Effector CD8-positive, alpha-beta T cell (primary cell): ENCODE measurements at places on chromosomes 7 and 10.
A peak's percentile ranks its signal among the peaks of the same experiment; 100 is the strongest.

DNA sequence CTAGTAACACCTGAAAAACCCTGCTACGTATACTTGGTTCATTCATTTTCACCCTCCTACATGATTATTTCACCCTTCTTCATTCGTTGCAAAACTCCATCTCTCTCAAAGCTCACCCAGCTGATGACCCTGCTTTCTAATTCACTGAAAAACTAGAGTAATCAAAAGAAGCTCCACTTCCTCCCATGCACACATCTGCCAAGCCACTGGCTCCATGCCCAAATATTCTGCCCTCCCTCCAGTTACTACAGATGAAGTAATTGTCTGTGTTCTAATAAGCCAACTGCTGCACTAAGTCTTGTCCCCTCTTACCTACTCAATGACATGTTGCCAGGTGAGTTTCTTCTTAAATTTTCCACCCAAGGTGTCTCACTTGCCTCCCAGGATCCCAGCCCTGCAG is 96.9 kb upstream of the CCDC71L start:
- DNase-seq = no peak

DNA sequence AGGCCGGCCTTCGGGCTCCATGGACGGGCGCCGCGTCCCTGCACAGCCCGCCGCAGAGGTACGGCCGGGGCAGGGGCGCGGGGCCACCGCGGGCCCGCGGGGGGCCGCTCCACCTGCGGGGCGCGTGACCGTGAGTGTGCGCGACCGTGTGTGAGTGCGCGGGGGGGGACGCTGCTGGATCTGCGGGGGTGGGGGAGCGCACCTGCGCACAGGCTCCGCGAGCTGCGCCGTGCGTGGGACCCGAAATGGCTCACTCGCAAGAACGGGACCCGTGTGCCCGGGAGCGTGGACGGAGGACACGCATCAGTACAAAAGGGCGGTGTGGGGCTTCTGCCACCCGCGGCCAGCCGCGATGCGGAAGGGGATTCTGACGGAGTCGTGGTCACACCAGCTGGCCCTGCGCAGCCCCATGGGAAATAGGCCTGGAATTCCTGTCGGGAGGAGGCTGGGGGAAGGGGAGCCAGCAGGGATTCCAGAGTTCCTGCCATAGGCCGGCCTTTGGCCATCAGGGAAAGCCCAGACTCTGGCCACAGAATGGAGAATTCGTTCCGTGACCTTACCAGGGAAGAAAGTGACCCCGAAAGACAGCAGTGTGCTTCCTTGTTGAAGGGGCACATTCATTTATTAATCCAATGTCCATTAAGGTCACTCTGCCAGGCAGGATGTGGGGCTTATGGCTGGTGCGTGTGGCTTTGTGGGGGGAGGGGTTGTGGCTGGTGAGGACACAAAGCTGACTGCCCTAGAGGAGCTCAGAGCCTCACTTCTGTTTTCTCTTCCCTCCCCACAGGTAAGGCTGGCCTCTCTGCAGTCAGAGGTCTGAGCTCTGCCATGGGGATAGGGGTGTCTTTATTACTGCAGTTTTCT is 494 bp downstream of the REPIN1 start:
- peak; percentile 48 for DNase-seq

DNA sequence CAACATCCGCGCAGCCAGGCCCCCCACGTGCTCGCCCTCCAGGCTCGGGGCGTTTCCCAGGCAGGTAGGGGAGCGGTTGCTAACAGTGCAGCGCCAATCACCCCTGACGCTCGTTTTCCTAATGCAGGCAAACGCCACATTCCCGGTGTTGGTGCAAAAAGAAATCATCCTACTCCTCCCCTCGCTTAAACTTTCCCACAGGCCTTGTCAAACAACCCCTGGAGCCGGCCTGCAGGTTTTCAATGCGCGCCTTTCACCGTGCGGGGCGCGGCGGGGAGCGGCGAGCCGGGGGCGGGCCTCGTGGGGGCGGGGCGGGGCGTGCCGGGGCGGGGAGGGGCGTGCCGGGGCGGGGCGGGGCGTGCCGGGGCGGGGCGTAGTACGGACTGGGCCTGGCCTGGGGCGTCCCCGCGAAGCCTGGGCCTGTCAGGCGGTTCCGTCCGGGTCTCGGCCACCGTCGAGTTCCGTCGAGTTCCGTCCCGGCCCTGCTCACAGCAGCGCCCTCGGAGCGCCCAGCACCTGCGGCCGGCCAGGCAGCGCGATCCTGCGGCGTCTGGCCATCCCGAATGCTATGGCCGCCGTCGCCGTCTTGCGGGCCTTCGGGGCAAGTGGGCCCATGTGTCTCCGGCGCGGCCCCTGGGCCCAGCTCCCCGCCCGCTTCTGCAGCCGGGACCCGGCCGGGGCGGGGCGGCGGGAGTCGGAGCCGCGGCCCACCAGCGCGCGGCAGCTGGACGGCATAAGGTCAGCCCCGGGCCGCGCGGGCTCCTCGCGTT is at the start of gene ECHDC3:
Gene ECHDC3, plus strand, starts transcription at position 374 of the 770 bp plus-strand sequence. Its CDS starts 195 bp downstream, at position 569.
- DNase-seq = peak; percentile 52

GRCh38 chr7:134513169-134513752 is 14.1 kb upstream of the AKR1B10 start:
- peak; percentile 2 for DNase-seq

- no peak for DNase-seq
Observed at GRCh38 chr7:1322240-1323110, 89.8 kb downstream of the UNCX start.

DNA sequence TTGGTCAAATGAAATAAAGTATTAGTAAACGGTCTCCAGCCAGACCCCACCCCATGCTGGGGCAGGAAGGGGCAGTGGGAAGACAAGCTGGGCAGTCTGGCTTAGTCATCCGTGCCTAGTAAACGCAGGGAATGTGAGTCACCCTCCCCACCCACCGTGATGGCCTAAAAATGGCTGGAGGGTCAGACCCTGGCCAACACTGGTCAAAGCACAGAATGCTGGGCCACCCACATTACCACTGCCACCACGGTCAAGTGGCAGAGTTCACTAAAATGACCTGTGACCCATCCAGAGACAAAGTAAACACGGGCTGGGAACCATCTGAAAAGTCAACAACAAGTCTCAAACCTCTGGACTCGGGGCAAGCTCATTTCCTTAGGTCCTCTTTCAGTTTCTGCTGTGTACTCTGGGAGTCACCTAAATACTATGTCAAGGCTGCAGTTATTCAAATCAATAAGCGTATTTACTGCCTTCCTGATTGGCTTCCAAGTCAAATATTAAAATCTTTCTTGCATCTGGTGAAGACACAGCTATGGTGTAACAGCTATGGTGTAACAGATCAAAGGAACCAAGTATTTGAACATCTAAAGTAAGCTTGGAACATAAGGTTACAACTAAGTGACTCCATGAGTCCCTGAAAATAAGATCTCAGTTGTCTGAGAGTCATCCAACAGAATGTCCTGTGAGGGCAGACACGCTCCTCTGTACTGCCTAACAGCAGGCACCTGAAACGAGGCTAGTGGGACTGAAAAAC is 3.0 kb downstream of the ZFAND2A start:
- no peak for DNase-seq

DNA sequence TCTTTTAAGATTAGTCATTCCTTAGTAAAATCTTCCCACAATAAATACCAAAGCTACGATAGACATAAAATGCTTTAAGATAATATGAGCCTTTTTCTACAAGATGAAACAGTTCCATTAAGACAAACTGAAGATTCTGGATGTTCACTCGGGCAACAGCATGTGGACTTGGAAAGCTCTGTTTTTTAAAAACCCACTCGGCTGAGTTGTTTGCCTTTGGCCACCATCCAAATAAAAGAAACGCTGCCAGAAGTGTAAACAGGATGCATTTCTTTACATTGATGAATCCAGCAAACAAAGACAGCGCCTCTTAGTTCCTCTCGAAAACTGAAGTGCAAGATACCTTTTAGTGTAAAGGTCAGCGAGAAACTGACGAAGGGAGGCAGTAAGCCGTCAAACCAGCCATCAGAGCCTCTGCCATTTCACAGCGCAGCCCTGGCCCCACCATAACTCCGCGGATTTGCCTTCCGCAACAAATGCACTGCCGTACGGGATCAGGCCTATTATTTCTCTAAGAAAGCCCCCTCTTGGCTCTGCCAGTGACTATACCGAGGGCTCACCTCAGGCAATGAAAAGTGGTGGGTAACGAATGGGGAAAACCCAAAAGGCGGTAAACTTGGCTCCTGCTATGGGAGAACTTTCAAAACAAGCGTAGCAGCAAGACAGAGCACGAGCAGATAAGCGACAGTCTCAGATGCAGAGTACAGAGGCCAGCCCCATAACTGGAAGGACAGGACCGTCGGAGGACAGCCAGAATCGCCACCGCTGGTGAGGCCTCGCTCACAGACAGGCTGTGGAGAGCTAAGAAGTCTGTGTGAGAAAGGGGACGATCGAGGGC is 41.4 kb downstream of the GNA12 start:
- DNase-seq = no peak

GRCh38 chr10:46028584-46029460 is 1.6 kb downstream of the NCOA4 start:
- no peak for DNase-seq

DNA sequence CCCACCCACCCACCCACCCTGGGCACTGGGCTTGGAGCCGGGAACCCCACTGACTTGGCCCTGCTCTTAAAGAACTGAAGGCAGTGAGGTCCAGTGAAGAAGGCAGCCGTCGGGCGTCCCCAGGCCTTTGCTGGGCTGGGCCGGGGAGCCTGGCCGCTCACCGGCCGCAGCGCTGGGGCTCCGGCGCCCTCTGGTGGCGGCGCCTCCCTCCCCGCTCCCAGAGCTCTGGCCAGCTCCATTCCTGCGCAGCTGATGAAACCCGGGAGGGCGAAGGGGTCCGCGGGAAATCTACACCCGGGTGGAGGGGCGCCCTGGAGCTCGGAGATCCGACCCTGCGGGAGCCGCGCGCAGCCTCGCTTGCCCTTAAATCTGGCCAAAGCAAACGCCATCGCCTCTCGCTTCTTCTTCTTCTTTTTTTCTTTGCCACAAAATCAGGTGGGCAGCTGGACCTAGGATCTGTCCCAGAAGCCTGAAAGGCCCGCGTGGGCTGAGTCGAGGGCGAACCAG is 1.7 kb upstream of the CXCL12 start:
- no peak for DNase-seq

GRCh38 chr10:672992-673391 is 16.5 kb downstream of the DIP2C start:
- DNase-seq = no peak
